Fibroblast of villous mesenchyme (primary cell): ENCODE measurements at places on chromosomes 13 and 19. TPM values are rescaled to one million over a fixed set of nuclear protein-coding genes. Genes with fewer than 3 reads are reported as not detected.
A peak's percentile ranks its signal among the peaks of the same experiment; 100 is the strongest.

DNA sequence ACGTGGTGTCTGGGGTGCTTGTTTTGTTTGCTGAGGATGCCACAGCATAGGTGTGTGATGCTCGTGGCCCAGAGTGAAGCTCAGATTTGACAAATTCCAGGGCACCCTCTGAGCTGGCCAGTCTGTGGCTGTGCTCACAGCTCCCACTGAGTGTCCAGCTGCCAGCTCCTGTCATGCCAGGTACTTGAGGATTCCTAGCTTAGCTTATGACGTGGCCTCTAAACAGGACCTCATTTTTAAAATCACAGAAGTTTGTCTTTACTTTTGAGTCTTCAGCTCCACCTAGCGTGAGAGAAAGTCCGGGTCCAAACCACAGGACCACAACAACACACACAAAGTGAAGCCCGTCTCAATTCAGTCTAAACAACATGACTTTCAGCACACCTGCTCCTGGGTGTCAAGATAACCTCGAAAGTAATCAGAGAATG, 117.3 kb downstream of the RAB20 start:
- peak; percentile 77 for DNase-seq

GRCh38 chr13:22091971-22092300, 421.1 kb downstream of the FGF9 start:
- no peak for DNase-seq

DNA sequence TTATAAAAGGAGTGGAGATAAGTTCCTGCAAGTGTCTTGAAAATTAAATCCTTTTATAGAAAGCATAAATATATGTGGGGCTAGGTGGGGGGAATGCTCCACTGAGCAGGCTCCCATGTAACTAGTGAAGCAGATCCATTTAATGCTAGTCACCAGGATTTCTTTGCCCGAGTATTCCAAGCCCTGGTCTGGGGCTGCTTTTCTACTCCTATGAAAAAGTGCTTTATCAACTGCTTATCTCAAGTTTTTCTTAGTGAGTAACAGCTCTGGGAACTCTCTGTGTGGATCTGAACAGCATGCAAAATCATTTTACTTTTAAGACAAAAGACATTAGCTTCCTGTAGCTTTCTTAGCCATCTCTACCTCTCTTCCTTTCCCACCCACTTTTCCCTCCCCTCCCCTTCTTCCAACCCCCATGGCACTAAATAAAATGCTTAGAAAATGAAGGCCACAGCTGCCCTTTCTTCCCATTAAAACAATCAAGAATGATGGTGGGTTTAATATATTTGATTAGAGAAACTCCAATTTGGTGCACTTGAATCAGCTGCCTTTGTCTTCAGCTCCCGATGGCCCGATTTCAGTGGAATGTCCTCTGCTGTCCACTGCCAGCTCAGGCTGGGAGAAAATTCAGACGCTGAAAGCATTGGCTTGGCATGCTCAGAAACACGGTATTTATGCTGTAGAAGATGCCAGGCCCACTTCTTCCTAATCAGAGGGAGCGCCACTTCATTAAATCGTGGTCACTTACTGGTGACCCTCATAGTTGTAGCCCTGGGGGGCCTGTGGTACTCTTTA, 475.1 kb downstream of the FOXO1 start:
- peak; percentile 34 for DNase-seq

GRCh38 chr19:55080968-55081769, 5.5 kb downstream of the EPS8L1 start:
- peak; percentile 73 for DNase-seq

GRCh38 chr19:16605553-16605994, 22.4 kb downstream of the MED26 start:
- DNase-seq: no peak

DNA sequence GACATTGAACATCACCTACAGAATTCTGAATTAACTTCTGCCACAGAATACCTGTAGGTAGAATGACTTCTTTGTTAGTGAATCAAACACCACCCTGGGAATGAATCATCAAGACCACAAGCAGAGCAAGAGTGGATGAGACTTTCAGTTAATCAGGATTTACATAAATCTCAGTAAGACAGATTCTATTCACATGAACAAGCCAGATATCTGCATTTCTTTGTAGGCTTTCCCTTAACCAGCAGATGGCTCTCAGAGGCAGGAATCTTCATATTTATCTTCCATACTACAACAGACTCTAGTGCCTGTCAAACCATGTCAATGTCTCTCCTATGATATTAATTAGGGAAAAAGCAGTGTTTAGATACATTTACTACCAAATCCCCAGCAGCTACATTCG, 412.1 kb downstream of the KLF12 start:
- DNase-seq: peak; percentile 18

DNA sequence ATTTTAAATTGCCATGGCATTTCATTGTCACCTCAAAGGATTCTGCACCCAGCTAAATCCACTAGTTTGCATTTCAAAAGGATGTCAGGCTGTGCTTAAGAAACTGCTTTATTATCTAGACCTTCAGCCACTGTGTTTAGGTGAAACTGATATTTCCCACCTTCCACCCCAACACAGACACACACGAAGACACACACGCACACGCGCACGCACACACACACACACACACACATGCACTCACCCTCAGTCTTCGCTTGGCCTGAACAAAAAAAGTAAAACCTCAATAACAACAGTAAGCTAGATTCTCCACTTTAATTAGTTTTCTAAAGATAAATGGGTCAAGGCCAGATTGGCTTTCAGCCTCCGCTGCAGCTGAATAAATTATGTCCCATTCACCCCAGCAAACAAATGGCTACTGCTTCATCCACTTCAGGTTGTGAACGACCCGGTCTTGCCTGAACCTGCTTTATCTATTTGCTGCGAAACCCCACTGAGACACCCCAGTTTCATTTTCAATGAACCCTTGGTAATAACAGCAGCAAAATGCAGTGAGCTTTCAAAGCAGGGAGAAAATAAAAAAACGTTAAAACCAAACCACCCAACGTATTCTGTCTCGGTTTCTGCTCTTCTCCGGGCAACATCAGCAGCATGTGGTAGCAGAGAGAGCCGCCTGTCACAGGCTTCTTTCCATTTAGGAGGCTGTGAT, 166.8 kb downstream of the DCT start:
- no peak for DNase-seq

- no peak for DNase-seq
Measured at GRCh38 chr13:104847922-104848321, 1687.5 kb downstream of the EFNB2 start.

GRCh38 chr13:95354680-95355487, 53.6 kb upstream of the ABCC4 start:
- no peak for DNase-seq

GRCh38 chr13:37141011-37141410, 35.5 kb upstream of the CSNK1A1L start:
- DNase-seq: no peak

GRCh38 chr19:3881272-3882040, 971 bp downstream of the ATCAY start:
- no peak for DNase-seq

GRCh38 chr13:112441779-112442310, 65.7 kb downstream of the SPACA7 start:
- DNase-seq: no peak

DNA sequence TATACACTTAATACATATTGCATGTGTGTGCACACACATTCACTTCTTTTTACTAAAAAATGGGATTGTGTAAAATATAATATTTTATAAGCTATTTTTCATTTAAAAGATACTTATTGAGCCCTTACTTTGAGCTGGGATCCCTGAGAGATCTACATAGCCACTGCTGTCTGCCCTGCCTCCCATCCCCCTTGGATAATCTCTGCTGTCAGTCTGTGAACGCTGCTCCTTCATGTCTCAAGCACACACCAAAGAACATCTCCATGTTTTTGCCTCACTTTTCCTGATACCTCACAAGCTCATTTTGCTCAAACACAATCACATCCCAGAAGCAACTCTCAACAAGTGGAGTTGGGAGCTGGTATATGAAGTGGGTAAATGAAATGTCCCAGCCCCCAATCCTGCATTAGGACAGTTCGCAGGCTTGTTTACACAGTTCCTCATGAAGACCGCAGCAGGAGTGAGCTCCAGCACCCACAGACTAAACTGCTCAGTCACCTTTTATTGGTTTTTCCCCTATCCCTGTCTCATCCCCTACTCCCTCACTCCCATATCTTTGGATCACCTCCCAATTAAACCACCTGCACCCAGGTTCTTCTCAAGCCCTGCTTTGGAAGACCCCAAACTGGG, 108.3 kb upstream of the FRY start:
- no peak for DNase-seq

- DNase-seq: no peak
Measured at GRCh38 chr19:30557212-30557611, 185.0 kb downstream of the ZNF536 start.

GRCh38 chr19:12727745-12728433, 4.2 kb upstream of the TNPO2 start:
- DNase-seq: no peak

GRCh38 chr13:22812793-22813192, 368.0 kb upstream of the SGCG start:
- no peak for DNase-seq

GRCh38 chr19:31512181-31512970, 163.1 kb upstream of the TSHZ3 start:
- DNase-seq: no peak

DNA sequence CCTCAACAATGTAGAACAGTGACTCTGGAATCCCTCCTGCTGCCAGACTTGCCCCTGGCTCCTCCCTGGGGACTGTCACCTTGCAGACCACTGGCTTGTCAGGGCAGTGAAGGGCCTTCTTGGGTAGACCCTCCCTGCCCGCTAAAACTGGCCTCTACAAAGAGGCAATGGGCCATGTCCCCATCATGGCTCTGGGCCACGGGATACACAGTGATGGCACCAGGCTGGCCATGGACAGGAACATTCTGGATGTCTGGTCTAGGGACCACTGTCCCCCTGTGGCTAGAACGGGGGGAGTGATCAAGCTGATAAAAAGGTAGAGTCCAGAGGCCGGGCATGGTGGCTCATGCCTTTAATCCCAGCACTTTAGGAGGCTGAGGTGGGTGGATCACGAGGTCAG, 60.9 kb downstream of the ACSBG2 start:
- no peak for DNase-seq

DNA sequence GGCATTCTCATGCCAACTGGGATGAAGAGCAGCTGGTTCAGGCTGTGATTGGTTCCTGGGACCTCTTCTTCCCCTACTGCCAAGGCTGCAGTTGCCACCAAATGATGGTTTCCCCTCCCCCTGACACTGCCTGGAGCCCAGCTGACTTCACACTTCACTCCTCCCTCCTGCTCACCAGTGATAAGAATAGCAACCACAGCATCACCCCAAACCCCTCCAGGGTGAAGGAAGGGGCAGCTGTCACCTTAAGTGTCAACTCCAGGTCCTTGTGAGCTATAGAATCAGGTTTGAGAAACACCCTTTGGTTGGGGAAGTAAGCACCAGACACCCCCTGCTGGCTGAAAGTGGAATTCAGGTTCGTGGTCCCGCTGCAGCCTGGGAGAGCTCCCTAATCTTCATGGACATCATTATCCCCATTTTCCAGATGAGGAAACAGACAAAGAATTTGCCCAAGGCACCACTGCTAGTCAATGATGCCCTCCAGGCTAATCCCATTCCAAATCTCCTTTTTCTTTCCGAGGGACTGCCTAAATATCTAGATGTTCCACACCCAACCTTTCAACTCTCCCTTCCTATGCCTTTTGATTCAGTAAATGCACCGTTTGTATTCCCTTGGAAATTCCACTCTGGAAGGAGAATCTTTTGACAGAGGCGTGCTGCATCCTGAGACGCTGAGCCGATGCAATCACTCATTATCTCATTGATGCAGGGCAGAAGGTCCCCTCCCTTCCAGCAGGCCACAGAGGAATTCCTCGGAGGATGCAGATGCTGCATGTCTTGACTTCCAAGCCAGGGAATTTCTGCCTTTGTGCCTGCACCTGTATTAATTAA, 50.6 kb upstream of the UQCRFS1 start:
- DNase-seq: peak; percentile 2

DNA sequence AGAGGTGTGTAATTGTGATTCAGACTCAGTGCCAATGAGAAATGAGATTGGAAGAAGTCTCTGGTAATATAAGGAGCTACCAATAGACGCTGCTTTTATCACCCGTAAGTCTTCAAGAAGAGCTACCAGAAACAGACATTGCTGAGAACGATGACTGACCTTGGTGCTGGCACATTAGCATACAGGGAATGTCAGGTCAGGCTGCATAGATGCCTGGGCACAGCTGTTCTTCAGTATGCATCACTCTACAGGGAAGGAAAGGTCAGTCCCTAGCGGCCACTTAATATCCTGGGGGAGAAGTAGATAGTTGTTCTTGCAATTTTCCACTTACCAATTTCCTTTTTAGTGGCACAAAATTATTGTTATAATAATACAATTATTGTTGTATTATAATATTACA, 380.4 kb downstream of the PCDH9 start:
- no peak for DNase-seq

DNA sequence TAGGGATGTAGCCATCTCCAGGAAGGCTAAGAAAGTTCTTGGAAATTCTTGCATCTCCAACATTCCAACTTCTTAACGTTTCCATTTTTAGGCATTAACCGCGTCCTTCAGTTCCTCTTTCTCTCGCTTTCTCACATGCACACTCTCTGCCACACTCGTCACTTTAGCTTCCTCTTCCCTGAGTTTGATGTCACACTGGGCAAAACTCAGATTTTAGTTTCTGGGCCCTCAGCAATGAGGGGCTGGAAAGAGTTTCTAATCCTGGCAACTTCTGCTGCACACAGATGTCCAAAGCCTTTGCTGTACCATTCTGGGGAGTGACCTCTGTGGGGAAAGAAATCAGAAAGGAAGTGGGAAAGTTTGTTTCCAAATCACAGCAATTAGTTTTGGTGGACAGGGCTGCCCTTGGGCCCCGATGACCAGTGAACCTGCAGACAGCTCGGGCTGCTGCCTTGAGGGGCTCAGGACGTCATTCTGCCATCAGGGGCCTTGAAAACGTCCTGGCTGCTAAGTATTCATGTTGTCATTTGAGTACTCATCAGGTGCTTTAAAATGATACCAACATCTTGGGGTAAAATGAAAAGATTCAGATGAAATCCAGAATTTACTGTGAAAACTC, 89.3 kb downstream of the KL start:
- no peak for DNase-seq

Gene ZNF90
- total RNA-seq: 0.86 and 0.97 TPM in 2 replicates

Gene PNMA8A
- total RNA-seq: 0.97 and 9.9 TPM in 2 replicates

Gene KCNRG
- 2.6 and 4.3 TPM in 2 replicates for total RNA-seq

Gene POU4F1
- total RNA-seq: under 0.01 TPM in 1 of 2 replicates, not detected in the other

Gene IZUMO4
- total RNA-seq: 1.3 TPM in 2 replicates

Gene CBARP
- total RNA-seq: 5.8 and 6.0 TPM in 2 replicates

Gene PLK5
- total RNA-seq: under 0.01 TPM in 1 of 2 replicates, not detected in the other

Gene NRTN
- total RNA-seq: 0.32 TPM in 1 of 2 replicates, not detected in the other

Gene CNN1
- 61.3 and 148 TPM in 2 replicates for total RNA-seq

Gene ZNF132
- 8.7 and 11.7 TPM in 2 replicates for total RNA-seq

Gene YJEFN3
- 0.43 and 0.64 TPM in 2 replicates for total RNA-seq
